ENCODE measurements at places on chromosomes 7 and 10.

DNA sequence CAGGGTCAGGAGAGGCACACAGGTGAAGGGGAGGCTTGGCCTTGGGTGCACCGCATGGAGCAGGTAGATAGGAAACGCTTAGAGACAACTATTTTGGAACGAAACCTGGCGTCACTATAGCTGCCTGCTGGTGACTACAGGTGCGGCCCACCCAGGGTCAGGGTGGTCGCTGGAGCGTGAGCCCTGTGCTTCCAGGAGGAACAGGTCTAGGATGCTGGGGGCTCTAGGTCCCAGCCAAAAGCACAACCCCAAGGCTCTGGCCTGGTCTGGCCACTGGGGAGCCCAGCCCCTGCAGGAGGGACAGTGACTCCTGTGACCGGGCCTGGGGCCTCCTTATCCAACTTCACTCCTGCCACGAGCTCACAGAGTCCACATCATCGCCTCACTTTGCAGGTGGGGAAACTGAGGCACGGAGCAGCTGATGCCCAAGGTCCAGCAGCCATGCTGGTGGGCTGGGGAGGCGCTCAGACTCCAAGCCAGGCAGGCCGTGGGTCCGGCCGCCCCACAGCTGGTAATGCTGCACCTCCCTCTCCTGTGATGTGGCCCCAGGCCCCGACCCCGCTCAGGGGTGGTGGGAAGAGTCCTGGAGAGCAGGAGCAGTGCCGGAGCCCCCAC lies 9.0 kb downstream of the LFNG start:
- no peak for DNase-seq

- no peak for DNase-seq
Measured at GRCh38 chr7:44958645-44959344, 20.0 kb downstream of the MYO1G start.

- DNase-seq: no peak
Measured at GRCh38 chr7:151512353-151512752, 7.3 kb downstream of the RHEB start.

DNA sequence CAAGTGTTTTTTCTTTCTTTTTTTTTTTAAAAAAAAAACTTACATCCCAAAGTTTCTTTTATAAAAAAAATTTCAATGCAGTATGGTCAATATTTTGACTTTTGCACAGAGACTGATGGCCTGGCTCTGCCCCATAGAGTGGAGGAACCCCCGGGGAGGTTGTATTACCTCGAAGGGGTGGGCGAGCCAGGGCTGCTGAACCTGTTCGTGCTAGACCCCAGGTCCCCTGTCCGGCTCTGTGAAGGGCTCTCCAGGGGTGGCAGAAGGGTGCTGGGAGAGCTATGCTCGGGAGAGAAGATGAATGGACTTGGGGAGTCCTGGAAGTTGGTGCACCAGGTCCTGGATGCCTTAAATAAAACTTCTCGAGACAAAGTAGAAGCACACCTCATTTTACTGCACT lies 446.4 kb upstream of the KLF6 start:
- DNase-seq: no peak

DNA sequence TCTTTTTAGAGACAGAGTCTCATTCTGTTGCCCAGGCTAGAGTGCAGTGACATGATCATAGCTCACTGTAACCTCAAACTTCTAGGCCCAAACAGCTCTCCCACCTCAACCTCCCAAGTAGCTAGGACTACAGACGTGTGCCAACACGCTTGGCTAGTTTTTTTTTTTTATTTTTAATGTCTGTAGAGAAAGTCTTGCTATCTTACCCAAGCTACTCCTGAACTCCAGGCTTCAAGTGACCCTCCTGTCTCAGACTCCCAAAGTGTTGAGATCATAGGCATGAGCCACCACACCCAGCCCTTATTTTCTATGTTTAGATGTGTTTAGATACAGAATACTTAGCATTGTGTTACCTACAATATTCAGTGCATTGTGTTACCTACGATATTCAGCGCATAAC lies 46.4 kb downstream of the KMT2E start:
- DNase-seq: no peak

- DNase-seq: peak; percentile 75
Measured at GRCh38 chr10:8048281-8049008, 6.0 kb upstream of the GATA3 start.

DNA sequence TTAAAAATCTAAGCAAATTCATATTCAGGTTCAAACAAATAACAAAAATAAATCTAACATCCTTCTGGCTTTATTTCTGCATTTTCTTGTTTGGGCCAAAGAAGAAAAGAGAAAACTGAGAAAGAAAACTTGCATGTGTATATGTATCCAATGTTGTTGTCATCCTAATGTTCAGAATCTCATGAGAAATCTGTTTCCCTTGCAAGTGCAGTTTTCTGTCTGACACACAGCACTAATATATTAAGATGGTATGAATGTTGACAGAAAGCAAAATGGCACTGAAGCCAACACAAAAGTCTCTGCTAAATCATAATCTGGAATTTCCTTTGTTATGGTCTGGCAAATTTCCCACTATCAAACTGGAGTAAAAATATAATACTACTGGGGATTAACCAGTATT lies 235.9 kb downstream of the HGF start:
- no peak for DNase-seq

- DNase-seq: no peak
Measured at GRCh38 chr7:115359119-115359518, 437.2 kb downstream of the MDFIC start.

GRCh38 chr7:108322925-108323832 lies 133.1 kb downstream of the NRCAM start:
- no peak for DNase-seq

GRCh38 chr10:13483073-13483472 lies 45.7 kb downstream of the BEND7 start:
- DNase-seq: no peak

GRCh38 chr7:102432442-102433218 lies 745 bp upstream of the ORAI2 start:
- DNase-seq: no peak

DNA sequence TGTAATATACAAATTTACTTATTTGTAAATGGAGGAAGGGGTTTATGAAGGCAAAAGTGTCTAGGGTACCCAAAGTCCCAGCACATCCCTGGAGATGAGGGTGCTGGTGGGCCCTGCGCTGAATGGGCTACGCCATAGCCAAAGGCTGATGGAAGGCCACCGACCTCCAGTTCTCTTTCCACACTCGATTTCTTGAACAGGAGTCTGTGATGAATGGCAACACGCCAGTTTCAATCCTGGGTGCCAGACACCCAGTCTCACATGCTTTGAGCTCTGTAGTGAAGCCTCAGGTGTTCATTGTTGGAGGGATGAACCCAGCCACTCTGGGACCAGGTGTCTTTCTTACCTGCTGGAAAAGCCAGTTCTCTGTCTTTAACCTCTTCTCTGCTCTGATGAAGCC lies 752 bp downstream of the LRMDA start:
- no peak for DNase-seq

- no peak for DNase-seq
Measured at GRCh38 chr10:76401006-76401405, 969.6 kb downstream of the LRMDA start.

- DNase-seq: no peak
Measured at GRCh38 chr7:127891144-127891543, 140.1 kb downstream of the LRRC4 start.

Measured in CD4-positive, alpha-beta T cell treated with Interleukin-2 at 100 ng/mL for 4 hours (primary cell).